NCI-H2081 treated with DMSO at 0.1 percent for 48 hours (cell line): ENCODE measurements at places on chromosomes 12 and 14.

- no peak for DNase-seq
These were observed 43.9 kb upstream of the ATP23 start for GRCh38 chr12:57897286-57897974.

DNA sequence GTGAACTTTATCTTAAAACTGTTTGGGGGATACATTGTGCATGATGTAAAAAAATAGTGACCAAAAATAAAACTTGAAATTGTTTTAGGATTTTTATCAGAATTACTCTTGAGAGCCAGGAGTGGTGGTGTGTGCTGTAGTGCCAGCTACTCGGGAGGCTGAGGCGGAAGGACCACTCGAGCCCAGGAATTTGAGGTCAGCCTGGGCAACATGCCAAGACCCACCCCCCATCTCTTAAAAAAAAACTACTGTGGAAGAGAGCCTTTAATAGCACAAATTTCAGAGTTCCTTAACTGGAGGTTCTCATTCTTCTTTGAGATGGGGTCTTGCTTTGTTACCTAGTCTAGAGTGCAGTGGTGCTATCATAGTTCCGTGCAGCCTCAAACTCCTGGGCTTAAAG is 21.5 kb downstream of the CPSF2 start:
- DNase-seq: no peak

GRCh38 chr14:106378191-106378590 is 851.8 kb downstream of the TMEM121 start:
- no peak for DNase-seq

DNA sequence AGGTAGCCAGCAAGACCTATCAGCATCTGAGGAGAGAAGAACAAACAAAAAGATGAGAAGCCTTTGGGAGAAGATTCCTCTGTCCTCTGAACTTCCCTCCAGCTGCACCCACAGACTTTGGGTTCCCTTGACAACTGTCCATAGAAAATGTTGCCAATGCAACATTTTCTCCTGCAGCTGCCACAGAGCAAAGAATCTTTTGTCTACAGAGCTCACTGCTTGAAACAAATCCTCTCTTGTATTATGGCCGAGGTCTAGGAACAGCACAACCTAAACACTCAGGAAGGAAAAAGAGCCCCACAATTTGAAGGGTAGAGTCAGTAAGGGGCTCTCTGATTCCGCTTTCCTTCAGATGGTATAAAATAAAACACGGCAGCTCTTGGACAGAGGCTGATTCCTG is 14.3 kb downstream of the POMT2 start:
- no peak for DNase-seq

DNA sequence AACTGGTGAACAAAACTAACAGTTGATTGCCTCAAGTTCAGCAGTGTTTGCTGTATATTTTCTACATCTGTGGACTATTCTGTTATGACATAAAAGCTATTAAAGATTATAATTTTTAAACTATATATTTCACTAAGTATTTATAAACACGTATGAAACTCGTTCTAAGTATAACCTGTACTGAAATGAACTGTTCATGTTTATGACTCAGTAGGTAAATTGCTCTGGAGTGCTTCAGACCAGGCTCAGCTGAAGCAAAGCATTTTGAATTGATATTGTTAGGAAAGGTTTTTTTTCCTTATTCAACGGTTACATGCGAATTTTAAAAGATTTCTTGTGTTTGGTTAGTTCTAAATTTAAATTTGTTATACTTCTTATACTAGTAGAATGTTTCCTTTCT is 151.3 kb downstream of the RAD51B start:
- DNase-seq: no peak
